ENCODE measurements at places on chromosomes 12 and 14.

GRCh38 chr12:55515696-55516095, 23.5 kb downstream of the OR6C68 start:
- H3K4me3 ChIP-seq, result no peak overlapping the region
- H3K27ac ChIP-seq, result no peak overlapping the region
- no peak for DNase-seq
- H3K4me1 ChIP-seq, result no peaks in the 10 kb centered on the region

DNA sequence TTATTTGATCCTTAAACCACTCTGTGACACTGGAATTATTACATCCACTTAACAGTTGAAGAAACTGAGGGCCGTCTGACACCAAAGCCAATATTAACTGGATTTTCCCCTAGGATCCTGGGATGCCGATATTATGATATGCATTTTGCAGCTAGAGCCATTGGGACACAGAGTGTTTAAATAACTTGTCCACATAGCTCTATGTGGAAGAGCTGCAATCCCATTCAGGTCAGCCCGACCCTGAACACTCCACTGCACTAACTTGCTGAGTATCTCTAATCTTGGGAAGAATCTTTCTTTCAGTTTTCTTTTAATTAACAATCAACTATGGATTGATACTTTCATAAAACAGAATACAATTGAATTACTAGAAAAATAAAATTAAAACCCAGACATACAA, 37.9 kb downstream of the RMST start:
- H3K4me3 ChIP-seq, result no peak overlapping the region
- no peaks in the 10 kb centered on the region for H3K36me3 ChIP-seq
- no peak for DNase-seq
- no peaks in the 10 kb centered on the region for H3K27me3 ChIP-seq
- no peak overlapping the region for H3K27ac ChIP-seq

DNA sequence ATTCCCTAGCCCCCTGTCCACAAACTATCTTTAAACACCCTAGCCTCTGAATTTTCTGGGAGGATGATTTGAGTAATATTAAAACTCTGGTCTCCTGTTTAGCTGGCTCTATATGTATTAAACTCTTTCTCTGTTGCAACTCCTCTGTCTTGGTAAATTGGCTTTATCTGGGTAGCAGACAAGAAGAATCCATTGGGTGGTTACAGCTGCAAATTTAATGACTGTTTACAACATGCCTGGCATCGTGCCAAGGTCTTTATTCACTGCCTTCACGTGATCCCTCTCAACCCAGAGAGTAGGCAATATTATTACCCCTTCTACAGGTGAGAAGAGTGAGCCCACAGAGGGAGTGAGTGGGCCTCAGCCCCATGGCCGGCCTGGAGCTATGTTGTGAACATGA, 77.8 kb upstream of the MYL2 start:
- H3K36me3 ChIP-seq, result no peaks in the 10 kb centered on the region
- DNase-seq, result no peak
- no peaks in the 10 kb centered on the region for H3K4me1 ChIP-seq

DNA sequence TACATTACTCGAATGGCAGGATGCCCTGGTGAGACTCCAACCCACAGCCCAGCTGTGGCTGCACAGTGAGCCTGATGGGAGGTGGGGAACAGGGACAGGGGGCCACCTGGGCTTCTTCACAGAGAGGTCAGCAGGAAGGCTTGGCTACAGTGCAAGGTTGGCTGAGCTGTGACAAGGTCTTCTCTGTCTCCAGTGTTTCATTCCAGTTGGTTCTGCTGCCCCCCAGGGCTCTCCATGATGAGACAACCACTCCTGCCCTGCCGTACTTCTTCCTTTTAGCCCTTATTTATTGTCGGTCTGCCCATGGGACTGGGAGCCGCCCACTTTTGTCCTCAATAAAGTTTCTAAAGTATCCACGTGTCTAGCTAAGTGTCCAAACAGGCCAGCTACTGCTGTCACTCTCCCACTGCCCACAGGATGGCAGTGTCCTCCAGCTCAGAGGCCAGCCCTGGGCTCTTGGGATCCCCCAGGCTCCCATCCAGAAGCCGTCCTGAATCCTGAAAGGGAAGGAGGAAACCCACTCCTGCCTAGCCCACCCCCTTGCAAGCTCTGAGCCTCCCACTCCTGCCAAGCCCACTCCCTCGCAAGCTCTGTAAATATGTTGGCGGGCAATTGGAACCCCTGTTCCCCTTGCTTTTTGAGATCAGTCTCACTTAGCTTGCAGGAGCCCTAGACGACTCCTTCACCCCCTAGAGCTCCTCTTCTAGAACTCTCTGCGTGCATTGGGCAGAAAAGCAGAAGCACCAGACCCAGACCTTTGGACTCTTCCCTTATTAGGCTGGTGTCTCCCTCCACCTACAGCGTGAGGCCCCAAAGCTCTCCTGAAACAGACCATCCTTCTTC, 5.4 kb downstream of the C1QL4 start:
- H3K27me3 ChIP-seq, result peaks cover 17% of the 10 kb centered on the region
- H3K4me3 ChIP-seq, result no peak overlapping the region
- DNase-seq, result peak; percentile 63
- no peak overlapping the region for H3K27ac ChIP-seq

GRCh38 chr14:103806805-103807204, 40.6 kb downstream of the PPP1R13B start:
- no peaks in the 10 kb centered on the region for H3K27me3 ChIP-seq
- no peak overlapping the region for H3K27ac ChIP-seq
- no peak overlapping the region for H3K4me3 ChIP-seq
- no peaks in the 10 kb centered on the region for H3K36me3 ChIP-seq

- DNase-seq, result no peak
- no peaks in the 10 kb centered on the region for H3K36me3 ChIP-seq
- H3K4me3 ChIP-seq, result no peak overlapping the region
- H3K4me1 ChIP-seq, result peaks cover 14% of the 10 kb centered on the region
- peaks cover 4% of the 10 kb centered on the region for H3K27me3 ChIP-seq
- H3K27ac ChIP-seq, result no peak overlapping the region
These were observed 139.7 kb upstream of the TBX3 start for GRCh38 chr12:114823724-114824123.

DNA sequence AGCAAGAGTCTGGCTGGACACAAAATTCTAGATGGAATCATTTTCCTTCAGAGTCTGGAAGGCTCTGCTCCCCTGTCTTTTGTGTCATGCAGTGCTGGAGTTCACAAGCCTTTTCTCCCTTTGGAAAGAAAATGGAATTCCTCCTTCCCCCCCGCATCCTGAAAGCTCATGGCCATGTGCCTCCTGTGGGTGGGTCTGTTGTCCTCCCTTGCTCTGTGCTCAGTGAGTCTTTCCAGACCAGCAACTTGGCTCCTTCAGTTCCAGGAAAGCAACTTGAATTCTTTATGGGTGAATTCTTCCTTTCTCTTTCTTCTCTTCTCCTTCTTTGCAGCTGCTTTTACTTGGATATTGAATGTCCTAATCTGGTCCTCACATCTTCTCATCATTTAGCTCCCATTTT, 70.2 kb downstream of the TUNAR start:
- DNase-seq, result no peak
- H3K36me3 ChIP-seq, result no peaks in the 10 kb centered on the region
- no peak overlapping the region for H3K27ac ChIP-seq
- peaks cover 1% of the 10 kb centered on the region for H3K27me3 ChIP-seq

DNA sequence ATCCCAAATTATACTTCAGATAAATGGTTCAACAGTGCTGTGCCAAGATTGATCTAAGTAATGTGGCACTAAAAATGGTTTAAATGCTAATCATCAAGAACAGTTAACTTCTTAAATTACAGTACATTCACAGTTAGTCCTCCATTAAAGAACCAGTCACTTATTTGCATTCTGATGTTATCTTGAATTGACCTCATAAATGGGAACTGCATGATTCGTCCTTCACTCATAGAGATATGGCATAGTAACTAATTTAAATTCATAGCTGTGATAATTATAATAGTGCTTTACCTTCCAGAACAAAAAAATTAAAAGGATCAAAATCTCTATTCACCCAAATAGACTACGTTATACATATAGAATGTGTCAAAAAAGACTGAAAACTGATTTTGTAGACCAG, 61.1 kb downstream of the COCH start:
- peak; percentile 5 for DNase-seq
- peaks cover 17% of the 10 kb centered on the region for H3K36me3 ChIP-seq
- H3K4me3 ChIP-seq, result no peak overlapping the region
- H3K27ac ChIP-seq, result peak overlapping the region; percentile 25
- no peaks in the 10 kb centered on the region for H3K27me3 ChIP-seq
- peaks cover 36% of the 10 kb centered on the region for H3K4me1 ChIP-seq
